ENCODE measurements at places on chromosomes 11 and 22. TPM values are rescaled to one million over a fixed set of nuclear protein-coding genes. Genes with fewer than 3 reads are reported as not detected.
A peak's percentile ranks its signal among the peaks of the same experiment; 100 is the strongest.

GRCh38 chr22:27952091-27952490, 33.0 kb upstream of the PITPNB start:
- DNase-seq: peak; percentile 30

- DNase-seq: no peak
Observed at GRCh38 chr11:120338107-120338933, 2.1 kb downstream of the ARHGEF12 start.

- DNase-seq: no peak
Observed at GRCh38 chr11:77806993-77807392, 13.5 kb downstream of the RSF1 start.

DNA sequence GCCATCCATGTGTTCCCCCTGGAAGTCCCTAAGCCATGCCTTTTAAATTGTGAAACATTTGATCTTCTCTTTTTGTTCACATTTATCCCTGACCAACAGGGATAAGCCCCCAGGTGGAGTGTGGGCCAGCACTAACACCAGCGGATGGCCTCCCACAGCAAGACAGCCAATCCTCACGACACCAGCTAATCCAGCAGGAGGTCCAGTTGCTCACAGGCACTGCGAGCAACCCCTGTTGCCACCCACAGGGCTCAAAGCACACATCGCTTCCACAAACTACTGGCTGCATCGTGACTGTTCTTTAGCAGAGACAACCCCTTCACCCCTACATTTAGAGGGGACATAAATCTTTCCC, 2.0 kb downstream of the PCSK7 start:
- DNase-seq: no peak

DNA sequence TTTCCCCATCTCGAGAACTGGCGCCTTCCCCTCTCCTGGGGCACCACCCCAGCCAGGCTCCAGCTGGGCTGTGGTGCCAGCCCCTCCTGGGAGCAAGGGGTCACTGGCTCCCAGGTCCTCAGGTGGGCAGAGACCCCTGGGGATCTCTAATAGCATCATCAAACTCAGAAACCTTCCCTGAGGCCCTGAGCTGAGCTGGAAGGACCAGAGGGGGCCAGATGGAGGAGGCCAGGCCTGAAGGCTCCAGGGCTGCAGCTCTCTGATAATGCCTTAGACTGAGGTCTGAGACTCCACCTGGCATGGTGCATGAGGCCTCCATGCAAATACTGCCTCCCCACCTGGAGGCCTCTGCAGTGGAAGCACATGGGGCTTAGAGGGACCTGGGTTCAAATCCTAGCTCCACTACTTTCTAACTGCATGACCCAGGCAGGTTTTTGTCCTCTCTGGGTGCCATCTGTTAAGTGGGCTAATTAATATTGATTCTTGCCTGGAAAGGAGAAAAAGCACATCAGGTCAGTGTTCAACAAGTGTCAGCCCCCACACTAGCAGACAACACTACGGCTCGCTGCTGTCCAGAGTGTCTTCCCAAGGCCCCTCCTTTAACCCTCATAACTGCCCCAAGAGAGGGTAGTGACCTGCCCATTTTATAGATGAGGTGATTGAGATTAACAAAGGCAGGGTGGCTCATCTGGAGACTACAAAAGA, 1.5 kb downstream of the MAPK8IP1 start:
- no peak for DNase-seq

- peak; percentile 21 for DNase-seq
Observed at GRCh38 chr11:23021287-23021863, 161.1 kb upstream of the CCDC179 start.

GRCh38 chr11:64856382-64857227, 12.2 kb upstream of the CDC42BPG start:
- no peak for DNase-seq

DNA sequence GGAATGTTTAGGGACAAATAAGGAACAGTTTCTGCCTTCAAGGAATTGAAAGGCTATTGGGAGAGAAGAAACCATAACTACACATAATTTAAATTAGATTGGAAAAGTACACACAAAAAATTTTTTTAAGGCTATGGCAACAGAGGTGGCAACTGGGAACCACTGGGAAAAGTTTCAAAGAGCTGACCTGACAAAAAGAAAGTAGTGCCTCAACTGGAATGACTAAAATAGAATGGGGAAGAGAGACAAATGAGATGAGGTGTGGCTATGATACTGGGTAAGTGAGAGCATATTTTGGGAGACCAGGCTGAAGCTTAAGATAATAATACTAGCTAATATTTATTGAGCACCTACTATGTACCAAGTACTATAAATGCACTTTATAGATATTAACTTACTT, 2.9 kb upstream of the AKIP1 start:
- DNase-seq: no peak

DNA sequence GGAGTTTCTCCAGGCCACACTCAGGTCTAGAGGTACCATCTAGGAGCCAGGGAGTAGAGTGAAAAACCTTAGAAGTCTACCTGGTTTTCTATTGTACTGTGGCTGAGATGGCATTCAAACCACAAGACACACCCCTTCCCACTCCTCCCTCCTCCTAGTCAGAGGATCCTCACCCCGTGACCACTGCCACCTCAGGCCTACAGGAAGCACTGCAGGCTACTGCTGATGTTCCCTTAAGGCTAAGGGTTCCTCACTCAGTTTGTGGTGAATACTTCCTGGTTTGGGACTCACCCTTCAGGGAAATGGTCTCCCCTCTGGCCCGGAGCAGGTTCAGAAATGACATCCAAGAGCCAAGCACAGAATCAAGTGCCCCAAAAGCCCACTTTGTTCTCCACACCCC, 1293.9 kb downstream of the JRKL start:
- no peak for DNase-seq

GRCh38 chr11:73197348-73197747, 20.7 kb upstream of the P2RY2 start:
- no peak for DNase-seq

- peak; percentile 59 for DNase-seq
Observed at GRCh38 chr11:73393479-73394415, 17.5 kb downstream of the RELT start.

DNA sequence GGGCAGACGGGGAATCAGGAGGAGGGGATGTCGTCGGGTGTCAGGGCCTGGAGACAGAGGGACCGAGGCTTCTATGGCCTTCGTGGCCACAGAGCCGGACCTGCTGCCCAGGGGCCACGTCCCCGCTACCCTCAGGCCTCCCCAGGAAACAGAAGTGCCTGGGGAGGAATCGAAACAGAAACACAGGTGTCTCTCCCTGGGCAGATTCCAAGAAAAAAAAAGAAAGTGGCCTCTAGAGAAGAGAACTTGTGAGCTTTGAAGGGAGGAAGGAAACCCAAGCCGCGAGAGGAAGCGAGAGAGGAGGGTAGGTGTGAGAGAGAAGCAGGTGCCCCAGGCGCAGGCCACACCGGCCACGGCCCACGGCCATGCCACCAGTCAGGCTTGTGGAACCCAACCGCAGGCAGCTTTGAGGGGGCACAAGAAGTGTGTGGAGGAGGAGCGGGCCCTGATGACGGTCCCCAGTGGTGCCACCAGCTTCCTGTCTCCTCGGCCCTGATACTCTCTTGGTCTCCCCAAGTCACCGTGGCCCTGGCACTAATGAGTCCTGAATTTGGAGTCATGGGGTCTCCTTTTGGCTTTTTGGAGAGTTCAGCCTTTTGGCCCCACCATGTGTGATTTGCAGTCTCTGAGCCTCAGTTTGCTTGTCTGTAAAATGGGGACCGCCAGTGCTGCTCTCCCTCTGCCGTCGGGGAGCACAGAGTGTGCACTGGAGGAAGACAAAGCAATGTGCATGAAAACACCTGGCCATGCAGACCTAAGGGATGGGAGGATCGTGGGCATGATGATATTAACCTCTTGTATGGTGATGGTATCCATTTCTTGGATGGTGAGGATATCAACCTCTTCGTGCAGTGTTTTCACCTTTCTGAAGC, 25.2 kb downstream of the LIF start:
- no peak for DNase-seq

DNA sequence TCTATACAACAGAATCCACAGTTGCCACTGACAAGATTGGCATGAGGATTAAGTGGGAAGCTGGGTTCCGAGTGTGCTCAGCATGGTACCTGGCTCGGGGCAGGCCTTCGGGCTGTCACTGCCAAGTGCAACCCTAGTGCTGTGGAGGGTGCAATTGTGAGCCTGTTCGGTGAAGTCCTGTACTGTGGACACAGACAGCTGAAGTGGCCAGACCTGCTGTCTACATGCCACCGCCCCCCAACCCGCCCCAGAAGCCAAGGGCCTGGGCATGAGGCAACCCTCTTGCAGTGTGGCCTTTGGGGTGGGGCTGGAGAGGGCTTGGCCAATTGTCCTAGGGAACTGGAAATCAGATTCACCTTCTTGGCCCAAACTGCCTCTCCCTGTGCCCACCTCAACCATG, 15.6 kb upstream of the SHISAL1 start:
- no peak for DNase-seq

DNA sequence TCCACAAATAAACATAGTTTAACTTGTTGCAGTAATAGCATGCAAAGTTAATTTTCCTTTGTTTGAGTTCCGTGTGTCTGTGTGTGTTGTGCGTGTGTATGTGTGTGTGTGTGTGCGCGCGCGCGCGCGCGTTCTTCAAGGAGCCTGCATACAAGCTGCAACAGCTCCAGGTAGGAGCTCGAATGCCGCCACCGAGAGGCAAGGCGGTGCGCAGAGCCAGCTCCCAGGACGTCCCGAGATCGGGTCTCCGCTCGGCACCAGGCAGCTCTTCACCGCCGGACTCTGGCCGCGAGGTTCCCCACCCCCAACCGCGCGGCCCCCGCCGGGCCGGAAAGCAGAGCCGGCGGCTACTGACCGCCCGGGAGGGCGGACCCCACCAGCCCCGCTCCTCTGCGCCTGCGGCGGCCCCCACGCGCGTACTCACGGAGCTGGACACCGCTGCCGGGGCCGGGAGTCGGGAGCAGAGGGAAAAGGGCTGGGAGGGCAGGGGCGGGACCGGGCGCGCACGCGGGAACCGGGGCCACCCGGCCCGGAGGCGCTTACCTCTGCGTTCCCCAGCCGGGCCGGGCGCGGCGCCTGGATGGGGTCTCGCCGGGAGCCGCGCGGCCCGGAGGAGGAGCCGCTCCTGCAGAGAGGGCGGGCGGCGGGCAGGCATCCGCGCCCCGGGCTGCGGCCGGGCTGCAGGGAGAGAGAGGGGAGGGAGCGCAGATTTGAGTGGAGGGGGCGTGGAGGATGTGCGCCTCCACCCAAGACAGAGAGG, 40.4 kb upstream of the AKIP1 start:
- DNase-seq: peak; percentile 29

GRCh38 chr11:134170177-134170918, 53.4 kb downstream of the NCAPD3 start:
- DNase-seq: no peak

DNA sequence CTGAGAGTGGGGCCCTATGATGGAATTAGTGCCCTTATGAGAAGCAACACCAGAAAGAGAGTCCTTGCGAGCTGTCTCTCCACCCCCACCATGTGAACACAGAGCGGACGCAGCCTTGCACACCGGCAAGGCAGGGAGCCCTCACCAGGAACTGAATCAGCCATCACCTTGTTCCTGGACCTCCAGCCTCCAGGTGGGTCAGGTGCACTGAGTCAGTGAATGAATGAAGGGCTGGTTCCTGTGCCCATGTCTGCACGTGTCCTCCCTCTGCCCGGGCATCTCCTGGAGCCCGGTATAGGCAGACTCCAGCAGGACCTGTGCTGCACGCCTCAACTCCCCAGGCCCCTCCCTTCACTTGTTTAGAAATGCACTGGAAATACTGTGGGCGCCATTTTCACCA, 54.9 kb downstream of the LINC01488 start:
- DNase-seq: no peak

DNA sequence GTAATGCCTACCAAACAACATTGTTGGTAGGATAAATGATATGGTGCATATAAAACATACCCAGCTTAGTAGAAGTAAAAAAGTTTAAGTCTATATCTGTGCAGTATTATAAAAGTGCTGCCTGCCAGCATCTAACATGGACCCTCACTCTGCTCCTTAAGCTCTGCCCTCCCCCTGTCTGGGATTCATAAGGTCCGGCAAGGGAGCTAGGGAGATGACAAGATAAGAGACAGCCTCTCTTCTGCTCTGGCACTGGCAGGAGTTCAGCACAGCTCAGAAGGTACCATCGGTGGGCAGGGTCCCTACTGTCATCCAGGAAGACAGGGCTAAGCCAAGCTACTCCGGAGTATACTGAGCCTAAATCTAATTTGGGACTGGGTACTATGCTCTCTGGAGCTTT, 42.8 kb downstream of the TRIM66 start:
- no peak for DNase-seq

DNA sequence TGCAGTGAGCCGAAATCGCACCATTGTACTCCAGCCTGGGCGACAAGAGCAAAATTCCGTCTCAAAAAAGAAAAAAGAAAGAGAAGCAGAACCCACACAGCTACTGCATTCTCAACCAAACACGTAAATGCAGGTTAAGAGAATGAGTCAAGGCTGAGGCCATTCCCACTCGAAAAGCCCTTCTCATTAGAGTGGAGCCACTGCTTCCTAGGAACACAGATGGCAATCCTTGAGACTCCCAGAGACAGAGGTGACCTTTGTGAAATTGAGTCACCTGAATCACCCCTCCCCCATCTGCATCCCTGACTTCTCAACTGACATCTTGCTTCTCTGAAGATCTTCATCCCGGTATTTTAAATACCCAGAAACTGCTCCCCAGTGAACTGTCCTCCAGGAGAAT, 8.2 kb downstream of the PACSIN2 start:
- DNase-seq: no peak

DNA sequence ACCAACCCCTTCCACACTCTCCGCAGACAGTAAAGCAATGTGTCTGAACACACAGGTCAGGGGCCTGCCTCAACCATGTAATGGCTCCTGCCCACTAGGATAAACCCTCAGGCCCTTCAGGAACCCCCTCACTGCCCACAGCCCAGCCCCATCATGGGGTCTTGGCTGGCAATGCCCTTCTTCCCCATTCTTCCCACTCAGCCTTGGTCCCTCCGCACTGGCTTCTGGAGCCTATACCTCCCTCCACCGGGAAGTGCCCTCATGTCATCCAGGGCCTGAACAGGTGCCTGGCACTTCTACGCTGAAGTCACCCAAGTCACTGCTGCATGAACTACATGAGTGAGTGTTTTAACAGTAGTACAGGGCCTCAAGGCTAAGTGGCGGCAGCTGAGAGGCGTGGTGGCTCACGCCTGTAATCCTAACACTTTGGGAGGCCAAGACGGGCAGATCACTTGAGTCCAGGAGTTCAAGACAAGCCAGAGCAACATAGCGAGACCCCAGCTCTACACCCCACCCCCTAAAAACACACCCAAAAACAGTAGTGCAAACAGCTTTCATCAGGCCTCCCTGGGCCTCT, 74.8 kb upstream of the PITPNB start:
- no peak for DNase-seq

DNA sequence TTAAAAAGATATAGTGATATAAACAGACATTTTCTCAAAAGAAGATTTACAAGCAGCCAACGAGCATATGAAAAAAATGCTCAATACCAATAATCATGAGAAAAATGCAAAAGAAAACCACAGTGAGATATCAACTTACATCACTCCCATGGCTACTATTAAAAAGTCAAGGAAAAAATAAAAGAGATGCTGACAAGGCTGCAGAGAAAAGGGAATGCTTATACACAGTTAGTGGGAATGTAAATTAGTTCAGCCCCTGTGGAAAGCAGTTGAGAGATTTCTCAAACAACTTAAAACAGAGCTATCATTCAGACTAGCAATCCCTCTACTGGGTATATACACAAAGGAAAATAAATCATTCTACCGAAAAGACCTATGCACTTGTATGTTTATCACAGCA, 97.1 kb upstream of the CARD18 start:
- DNase-seq: peak; percentile 65

TP53AIP1 gene
- polyA plus RNA-seq: not detected

NELL1 gene
- not detected for polyA plus RNA-seq

PANX2 gene
- polyA plus RNA-seq: 1.1 TPM

OR8G1 gene
- polyA plus RNA-seq: not detected

FAT3 gene
- polyA plus RNA-seq: 0.27 TPM

LTBP3 gene
- 25.3 TPM for polyA plus RNA-seq

RAG1 gene
- polyA plus RNA-seq: 0.33 TPM

KLHL35 gene
- 0.81 TPM for polyA plus RNA-seq
